Transverse colon (tissue), 4 donors: ENCODE measurements at places on chromosomes 3 and 15.

- DNase-seq: no peak
These were observed 40.0 kb downstream of the TRH start for GRCh38 chr3:130014526-130014925.

- no peak for DNase-seq
These were observed 28.5 kb downstream of the LIPC start for GRCh38 chr15:58460116-58460790.

DNA sequence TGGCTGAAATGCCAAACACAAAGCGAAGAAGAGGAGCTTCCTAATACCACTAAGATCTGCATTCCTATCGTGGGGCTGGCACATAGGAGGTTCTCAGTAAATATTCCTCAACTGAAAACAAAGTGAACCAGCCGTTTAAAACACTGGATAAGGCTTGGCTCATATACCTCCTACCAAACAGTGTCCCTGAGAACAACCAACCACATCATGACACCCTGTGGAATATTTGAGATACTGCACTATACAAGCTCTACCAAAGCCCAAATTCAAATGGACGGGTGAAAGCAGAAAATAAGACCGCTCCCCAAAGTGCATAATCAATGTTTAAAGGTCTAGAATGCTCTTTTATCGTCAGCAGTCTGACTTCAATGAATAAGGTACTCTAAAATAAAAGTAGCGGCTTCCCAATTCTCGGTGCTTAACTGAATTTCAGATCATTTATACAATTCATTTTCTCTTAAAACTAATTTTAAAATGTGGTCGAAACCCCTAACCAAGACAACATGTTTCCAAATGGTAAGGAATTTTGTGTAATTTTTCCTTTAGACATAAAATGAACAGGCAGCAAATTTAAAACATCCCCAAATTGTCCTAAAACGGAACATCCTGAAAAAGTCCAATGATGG lies 425.8 kb downstream of the ERC2 start:
- no peak for DNase-seq

GRCh38 chr3:115141033-115141757 lies 5.9 kb downstream of the ZBTB20 start:
- DNase-seq: no peak

- no peak for DNase-seq
These were observed 71.9 kb downstream of the CADPS start for GRCh38 chr3:62803276-62803675.

- DNase-seq: peak; percentile 77
These were observed 281.9 kb upstream of the LRRFIP2 start for GRCh38 chr3:37456270-37456708.

DNA sequence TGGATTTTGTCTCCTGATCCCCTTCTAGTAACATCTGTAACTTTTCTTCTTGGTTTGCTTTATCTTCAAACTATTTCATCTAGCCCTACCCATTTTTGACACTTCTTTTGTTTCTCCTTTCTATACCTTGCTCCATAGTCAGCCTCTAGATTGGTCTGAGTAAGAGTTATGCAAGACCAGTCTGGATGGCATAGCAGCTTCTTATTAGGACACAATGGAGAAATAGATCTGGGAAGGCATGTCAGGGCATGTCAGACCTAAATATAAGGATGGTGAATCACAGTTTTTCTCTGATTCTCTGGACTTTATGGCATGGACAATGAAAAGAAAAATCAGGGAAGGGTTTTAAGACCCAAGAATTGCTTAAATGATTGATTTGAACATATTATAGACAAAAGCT lies 452.5 kb downstream of the RAP2B start:
- no peak for DNase-seq
